CD4-positive, alpha-beta T cell treated with Interleukin-15 for 1 hour (primary cell): ENCODE measurements at places on chromosomes 5 and 9.

- no peak for DNase-seq
These were observed 335.8 kb downstream of the GADD45G start for GRCh38 chr9:89940625-89941024.

DNA sequence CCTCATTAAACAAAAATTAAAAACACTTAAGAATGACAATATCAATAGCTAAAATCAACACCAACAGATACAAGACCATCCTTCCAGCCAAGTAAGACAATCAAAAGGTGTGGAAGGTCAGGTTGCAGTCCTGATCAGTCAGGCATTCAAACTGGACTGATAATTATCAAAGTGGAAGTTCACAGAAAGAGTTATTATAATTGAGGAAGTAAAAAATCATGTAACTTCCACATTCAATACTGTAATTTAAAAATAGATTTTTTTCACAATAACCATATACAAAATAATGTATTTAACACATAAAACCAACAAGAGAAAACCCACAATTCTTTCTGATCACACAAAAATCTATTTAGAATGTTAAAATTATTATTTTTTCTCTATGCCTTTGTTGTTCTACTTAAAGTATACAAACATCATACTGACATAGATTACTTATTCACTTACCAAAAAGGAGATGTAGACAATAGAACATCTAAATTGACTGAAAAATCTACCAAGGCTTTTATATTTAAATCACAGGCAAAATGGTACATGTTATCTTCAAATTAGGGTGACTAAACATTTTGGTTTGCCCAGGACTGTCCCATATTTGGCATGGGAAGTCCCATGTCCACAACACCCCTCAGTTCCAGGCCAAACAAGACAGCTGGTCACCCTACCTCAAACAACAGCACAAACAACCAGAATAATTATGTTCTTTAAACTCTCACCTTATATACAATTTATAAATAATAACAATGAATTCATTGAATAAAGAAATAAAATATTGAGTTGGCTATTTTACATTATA, 142.5 kb upstream of the SLC24A2 start:
- no peak for DNase-seq

DNA sequence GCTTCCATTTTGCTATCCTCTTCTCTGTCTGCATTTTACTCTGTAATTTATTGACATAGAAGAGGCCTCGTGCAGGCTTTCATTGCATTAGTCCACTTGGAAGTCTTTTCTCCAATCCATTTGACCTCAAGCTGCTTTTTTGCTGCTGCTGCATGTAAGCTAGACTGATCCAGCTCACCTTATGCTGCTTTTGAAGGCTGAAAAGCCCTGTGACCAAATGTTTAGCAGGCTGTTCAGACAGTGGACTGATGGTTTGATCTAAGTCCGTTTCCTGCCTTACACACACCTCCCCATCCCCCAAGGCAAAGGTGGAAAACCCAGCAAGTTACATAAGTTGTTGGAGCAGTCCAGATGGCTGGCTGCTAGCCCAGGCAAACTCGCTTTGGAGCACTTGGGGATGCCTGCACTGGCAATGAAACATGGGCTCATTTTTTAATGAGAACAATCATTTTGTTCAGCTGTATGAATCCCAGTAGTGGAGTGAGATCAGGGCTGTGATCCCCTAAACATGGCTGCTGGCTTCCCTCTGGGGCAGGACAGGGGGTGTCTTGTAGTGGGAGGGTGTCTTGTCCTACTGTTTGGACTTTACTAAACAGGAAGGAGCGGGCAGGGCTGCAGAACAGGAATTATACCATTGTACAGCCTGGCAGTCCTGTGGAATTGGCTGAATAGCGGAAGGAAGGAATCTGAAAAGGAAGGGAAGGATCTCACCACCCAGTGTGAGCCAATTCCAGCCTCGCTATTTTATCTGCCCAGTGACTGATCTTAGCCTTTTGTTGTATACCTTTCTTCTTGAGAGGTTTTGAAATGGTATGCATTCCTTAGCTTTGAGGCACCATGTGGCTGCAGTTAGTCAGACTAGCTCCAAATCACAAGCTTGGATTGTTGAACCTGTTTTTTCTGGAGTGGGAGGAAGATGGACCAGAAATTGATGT, 212.0 kb downstream of the ARHGAP26 start:
- no peak for DNase-seq

DNA sequence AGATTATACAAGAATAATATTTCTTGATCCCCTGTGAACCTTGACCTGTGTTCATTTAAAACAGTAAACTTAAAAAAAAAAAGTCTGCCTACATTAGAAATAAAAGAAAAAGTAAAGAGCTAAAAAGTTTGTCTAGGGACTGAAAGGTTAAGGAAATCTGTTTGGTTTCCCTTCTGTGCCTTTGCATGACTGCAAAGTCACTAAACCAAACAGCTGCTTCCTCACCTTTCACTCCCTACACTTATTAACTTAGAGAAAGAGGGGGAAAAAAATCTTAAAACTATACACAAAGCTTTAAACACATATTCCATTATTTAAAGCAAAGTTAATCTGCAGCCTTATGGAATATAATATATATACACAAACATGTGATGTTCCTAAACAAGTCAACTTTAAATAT, 65.1 kb downstream of the ZFR start:
- no peak for DNase-seq

GRCh38 chr5:170355601-170356098, 33.5 kb downstream of the KCNMB1 start:
- DNase-seq, result no peak
